ENCODE measurements at places on chromosomes 7 and 10. TPM values are rescaled to one million over a fixed set of nuclear protein-coding genes. Genes with fewer than 3 reads are reported as not detected.

- peaks cover 25% of the 10 kb centered on the region for H3K4me1 ChIP-seq
- no peak overlapping the region for H3K27ac ChIP-seq
- H3K27me3 ChIP-seq: peaks cover 78% of the 10 kb centered on the region
- H3K4me3 ChIP-seq: no peak overlapping the region
Measured at GRCh38 chr7:97026715-97027426, 2.2 kb upstream of the DLX5 start.

- H3K36me3 ChIP-seq: peaks cover 10% of the 10 kb centered on the region
- peak overlapping the region; percentile 92 for H3K27ac ChIP-seq
- peak overlapping the region; percentile 74 for H3K4me3 ChIP-seq
- H3K27me3 ChIP-seq: no peaks in the 10 kb centered on the region
Measured at GRCh38 chr7:142808802-142809583, 38.2 kb downstream of the PRSS2 start.

GRCh38 chr7:100493476-100494264 is 9.9 kb downstream of the NYAP1 start:
- peaks cover 7% of the 10 kb centered on the region for H3K4me1 ChIP-seq
- DNase-seq: peak; percentile 72
- H3K27ac ChIP-seq: no peak overlapping the region
- H3K4me3 ChIP-seq: peak overlapping the region; percentile 48

DNA sequence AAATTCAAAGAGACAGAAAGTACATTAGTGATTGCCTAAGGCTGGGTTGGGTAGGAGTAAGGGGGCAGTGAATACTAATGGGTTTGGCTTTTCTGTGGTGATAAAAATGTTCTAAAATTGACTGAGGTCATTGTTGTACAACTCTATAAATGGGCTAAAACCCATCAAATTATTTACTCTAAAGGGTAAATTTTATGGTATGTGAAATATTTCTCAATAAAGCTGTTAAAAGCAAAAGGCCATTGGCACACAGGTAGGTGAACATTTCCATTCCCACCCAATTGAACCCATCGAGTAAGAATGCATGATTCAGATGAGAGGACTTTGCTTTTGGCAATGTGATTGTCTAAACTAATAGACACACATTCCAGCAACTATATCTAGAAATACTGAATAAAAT is 579.4 kb downstream of the GATA3 start:
- no peaks in the 10 kb centered on the region for H3K4me1 ChIP-seq
- H3K4me3 ChIP-seq: no peak overlapping the region
- H3K27ac ChIP-seq: no peak overlapping the region
- H3K27me3 ChIP-seq: peaks cover 3% of the 10 kb centered on the region
- DNase-seq: no peak

DNA sequence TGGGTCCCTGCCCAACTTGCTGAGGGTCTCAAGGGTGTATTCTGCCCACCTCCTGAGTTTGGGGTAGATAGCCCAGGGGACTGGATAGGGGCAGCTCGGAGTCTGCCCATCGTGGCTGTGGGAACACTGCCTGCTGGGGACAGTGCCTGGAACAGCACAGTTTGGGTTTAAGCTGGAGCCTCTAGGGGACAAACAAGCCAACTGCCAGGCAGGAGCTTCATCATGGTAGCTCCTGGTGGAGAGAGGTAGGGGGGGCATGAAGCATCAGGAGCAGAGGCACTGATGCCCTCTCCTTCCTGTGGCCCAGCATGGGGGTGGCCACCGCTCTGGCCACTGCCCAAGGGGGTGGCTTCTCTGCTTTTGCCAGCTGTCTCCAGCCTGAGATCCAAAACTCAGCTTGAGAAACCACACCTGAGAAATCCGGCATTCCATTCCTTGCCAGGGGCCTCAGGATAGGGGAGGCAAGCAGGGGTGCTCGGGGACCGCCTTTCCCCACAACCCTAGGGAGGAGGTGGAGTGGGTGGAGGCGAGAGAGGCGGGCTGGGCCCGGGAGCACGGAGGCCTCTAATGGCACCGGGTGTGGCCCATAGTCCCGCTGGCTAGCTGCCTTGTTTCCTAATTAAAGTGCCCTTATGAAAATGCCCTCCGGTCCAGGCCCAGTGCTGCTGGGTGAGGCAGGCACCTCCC is 47.6 kb downstream of the UNC5B start:
- H3K27me3 ChIP-seq: no peaks in the 10 kb centered on the region
- H3K36me3 ChIP-seq: no peaks in the 10 kb centered on the region
- no peaks in the 10 kb centered on the region for H3K4me1 ChIP-seq

The TUBB8 gene
- total RNA-seq: not detected

The HOXA3 gene
- not detected for total RNA-seq

GRCh38 chr7:128349466-128349825 is 5.7 kb upstream of the RBM28 start:
- peaks cover 46% of the 10 kb centered on the region for H3K27me3 ChIP-seq
- no peak for DNase-seq
- no peaks in the 10 kb centered on the region for H3K36me3 ChIP-seq
- no peak overlapping the region for H3K4me3 ChIP-seq
- H3K4me1 ChIP-seq: no peaks in the 10 kb centered on the region
- no peak overlapping the region for H3K27ac ChIP-seq

GRCh38 chr10:62131724-62132123 is 136.9 kb downstream of the RTKN2 start:
- peaks cover 17% of the 10 kb centered on the region for H3K4me1 ChIP-seq
- H3K27ac ChIP-seq: no peak overlapping the region
- H3K4me3 ChIP-seq: no peak overlapping the region
- no peak for DNase-seq
- H3K27me3 ChIP-seq: no peaks in the 10 kb centered on the region

GRCh38 chr7:114084002-114084471 is 165.2 kb upstream of the PPP1R3A start:
- peaks cover 1% of the 10 kb centered on the region for H3K36me3 ChIP-seq
- H3K4me3 ChIP-seq: peak overlapping the region; percentile 56
- no peak for DNase-seq
- peak overlapping the region; percentile 36 for H3K27ac ChIP-seq

GRCh38 chr7:94307399-94308048 is 87.2 kb upstream of the COL1A2 start:
- no peaks in the 10 kb centered on the region for H3K36me3 ChIP-seq
- DNase-seq: no peak
- no peaks in the 10 kb centered on the region for H3K27me3 ChIP-seq
- H3K4me3 ChIP-seq: no peak overlapping the region
- H3K4me1 ChIP-seq: no peaks in the 10 kb centered on the region
- H3K27ac ChIP-seq: no peak overlapping the region

DNA sequence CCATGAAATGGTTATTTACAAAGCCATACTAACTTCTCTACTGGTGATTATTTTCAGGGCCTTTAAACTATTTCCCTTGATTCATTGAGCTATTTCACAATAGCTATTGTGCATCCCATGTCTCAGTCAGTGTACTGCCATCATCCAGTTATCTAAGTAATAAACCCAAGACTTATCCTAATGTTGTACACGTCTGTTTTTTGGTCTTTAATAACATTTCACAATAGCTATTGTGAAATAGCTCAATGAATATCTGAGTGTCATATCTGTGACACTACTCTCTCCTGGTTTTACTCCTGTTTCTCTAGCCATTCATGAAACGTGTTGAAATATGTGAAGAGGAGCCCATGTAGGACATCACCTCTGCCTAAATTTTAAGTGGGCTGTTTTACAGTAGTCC is 36.5 kb upstream of the TMEM140 start:
- no peak for DNase-seq
- no peak overlapping the region for H3K27ac ChIP-seq
- H3K27me3 ChIP-seq: no peaks in the 10 kb centered on the region
- H3K4me3 ChIP-seq: no peak overlapping the region

The FAM131B gene
- 2.3 TPM for total RNA-seq

DNA sequence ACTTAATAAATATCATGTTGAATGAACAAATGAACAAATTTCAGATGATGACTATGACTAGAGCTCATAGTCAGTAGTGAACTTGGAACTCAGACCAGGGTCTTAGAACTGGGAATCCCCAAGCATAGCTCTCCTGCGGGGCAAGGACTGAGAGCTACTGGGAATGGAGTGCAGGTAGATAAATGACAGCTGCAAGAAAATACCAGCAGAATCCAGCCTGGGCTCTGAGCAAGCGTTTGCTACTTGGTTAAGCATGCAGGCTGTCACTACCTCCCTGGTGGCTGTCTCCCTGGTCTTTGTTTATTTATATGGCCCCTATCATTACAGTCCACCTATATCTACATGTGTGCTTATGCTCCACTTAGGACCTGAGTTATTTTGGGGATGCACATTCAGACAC is 208.4 kb downstream of the POU6F2 start:
- H3K36me3 ChIP-seq: no peaks in the 10 kb centered on the region
- H3K27ac ChIP-seq: no peak overlapping the region
- no peak overlapping the region for H3K4me3 ChIP-seq
- DNase-seq: no peak
- H3K27me3 ChIP-seq: no peaks in the 10 kb centered on the region

GRCh38 chr7:30877993-30878392 is 33.7 kb upstream of the AQP1 start:
- H3K27ac ChIP-seq: no peak overlapping the region
- no peak for DNase-seq
- peaks cover 17% of the 10 kb centered on the region for H3K4me1 ChIP-seq
- no peaks in the 10 kb centered on the region for H3K27me3 ChIP-seq
- H3K36me3 ChIP-seq: no peaks in the 10 kb centered on the region
- no peak overlapping the region for H3K4me3 ChIP-seq

The COL1A2 gene
- total RNA-seq: 0.50 TPM

DNA sequence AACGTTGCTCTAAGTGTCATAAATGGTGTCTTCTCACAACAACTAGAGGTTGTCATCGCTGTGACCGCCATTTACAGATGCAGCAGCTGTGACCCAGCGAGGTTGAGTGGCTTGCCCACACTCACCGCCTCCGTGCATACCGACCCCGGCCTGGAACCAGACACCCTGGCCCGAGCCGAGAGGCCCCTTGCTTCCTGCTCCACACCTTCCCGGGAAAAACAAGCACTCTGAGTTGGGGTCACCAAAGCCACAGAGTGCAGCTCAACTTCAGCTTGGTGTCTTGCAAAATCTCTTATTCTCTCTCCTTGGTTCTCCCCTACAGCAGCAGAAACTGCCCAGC is 115.7 kb upstream of the PPP2R2D start:
- H3K4me3 ChIP-seq: no peak overlapping the region
- no peak overlapping the region for H3K27ac ChIP-seq
- H3K27me3 ChIP-seq: no peaks in the 10 kb centered on the region
- no peaks in the 10 kb centered on the region for H3K4me1 ChIP-seq
- no peak for DNase-seq
- H3K36me3 ChIP-seq: no peaks in the 10 kb centered on the region

The NUTM2B gene
- 1.3 TPM for total RNA-seq

DNA sequence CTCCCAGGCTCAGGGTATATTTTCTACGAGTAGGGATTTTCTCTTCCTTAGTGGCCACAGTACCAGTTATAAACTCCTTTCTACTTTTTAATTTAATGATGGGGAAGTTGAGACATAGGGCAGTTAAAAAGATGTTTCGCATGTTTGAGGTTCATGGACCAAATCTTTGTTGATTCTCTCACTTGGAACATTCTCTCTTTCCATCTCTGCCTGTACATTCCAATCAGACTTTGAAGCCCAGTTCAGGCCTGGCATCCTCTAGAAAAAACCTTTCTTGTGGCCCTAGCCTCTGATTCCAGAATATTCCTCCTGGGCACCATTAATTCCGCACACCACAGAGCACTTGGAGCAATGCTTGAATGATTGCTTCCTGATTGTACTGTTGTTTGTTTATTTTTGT is 18.5 kb downstream of the SLC13A4 start:
- H3K27me3 ChIP-seq: no peaks in the 10 kb centered on the region
- no peak for DNase-seq
- H3K36me3 ChIP-seq: no peaks in the 10 kb centered on the region
- H3K4me1 ChIP-seq: peaks cover 5% of the 10 kb centered on the region

The ALOX5 gene
- total RNA-seq: 1.9 TPM

DNA sequence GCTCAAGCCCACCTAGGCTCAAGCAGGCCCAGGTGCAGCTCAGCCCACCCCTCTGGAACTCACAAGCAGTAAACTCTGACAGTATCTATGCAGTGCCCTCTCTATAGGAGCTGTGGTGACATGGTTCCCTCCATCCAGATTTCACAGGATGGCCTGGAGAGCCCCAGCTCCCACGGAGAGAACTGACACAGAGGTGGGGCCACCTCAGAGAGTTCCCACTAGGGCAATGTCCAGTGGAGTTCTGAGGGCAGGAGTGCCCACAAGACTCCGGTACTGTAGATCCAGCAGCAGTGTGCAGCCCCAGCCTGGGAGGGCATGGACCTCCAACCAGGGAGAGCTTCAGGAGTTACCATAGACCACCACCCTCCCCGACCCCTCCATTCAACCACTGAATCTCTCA is 37.3 kb upstream of the CNPY1 start:
- H3K4me3 ChIP-seq: no peak overlapping the region
- DNase-seq: no peak
- peaks cover 39% of the 10 kb centered on the region for H3K27me3 ChIP-seq
- H3K36me3 ChIP-seq: no peaks in the 10 kb centered on the region
- no peak overlapping the region for H3K27ac ChIP-seq

- no peak overlapping the region for H3K4me3 ChIP-seq
- peak; percentile 86 for DNase-seq
- peaks cover 9% of the 10 kb centered on the region for H3K4me1 ChIP-seq
- H3K36me3 ChIP-seq: peaks cover 11% of the 10 kb centered on the region
Measured at GRCh38 chr10:70880077-70880534, 8.3 kb downstream of the PCBD1 start.

The UROS gene
- total RNA-seq: 43.8 TPM
